ENCODE measurements at places on chromosomes 1 and 21.

- DNase-seq: no peak
Measured at GRCh38 chr1:67162954-67163353, 3.3 kb upstream of the IL23R start.

- DNase-seq: peak; percentile 86
Measured at GRCh38 chr1:202807926-202808757, at the start of gene KDM5B. Gene KDM5B, minus strand, starts transcription at chr1:202808421. Its CDS starts 116 bp downstream, at chr1:202808305.

DNA sequence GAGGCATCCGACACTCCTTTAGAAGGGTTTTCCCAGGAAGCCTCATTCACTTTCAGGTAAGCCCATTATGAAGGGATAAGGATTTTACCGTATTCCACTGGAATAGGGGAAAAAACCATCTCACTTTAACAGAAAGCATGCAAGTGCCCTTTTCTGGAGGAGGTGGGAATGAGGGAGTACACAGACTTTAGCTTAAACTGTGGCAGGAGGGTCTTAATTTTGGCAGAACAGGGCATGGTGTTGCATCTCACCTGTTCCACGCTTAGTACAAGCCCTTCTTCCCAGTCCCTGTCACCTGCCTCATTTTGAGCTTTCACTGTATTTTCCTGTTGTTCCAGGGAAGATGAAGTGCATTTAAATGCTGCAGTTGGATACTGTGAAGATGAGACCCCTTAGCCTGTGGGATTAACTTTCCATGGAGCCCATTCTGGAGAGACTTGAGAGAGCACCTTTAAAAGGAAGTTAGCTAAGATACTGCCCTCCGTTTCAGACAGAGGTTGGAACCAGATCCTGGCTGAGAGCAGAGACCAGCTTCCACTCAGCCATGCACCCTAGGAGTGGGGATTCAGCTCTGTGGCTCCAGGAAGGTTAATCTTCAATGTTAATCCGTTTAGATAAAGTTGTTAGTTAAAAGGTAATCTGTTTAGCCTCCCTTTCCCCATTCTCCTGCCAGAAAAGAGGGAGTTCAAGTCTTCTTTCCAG lies 42.6 kb downstream of the PBX1 start:
- DNase-seq: no peak

- no peak for DNase-seq
Measured at GRCh38 chr1:231584921-231585320, 41.7 kb upstream of the DISC1 start.

DNA sequence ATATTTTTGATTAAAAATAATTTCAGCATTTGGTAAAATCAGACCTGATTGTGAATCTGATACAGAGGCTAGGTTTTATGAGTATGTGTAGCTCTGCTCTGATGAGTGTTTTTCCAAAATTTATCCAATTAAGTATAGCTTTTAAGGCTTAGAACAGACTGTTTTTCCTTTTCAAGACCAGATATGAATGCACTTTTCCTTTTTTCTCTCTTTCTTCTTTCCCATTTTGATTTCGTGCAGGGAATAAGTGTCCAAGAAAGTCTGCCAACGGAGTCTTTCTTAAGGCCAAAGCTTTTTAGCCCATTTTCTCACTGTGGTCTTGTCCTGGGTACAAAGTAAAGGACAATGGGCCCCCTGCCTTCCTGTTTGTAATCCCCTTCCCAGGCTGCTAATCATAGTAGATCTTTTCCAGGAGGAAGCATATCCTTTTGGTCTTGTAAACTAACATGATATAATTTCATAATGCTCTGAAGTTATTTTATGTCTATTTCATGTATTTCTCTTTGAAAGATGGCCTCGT lies 2.9 kb downstream of the KIF1B start:
- no peak for DNase-seq

- no peak for DNase-seq
Measured at GRCh38 chr21:29238053-29238966, 60.4 kb upstream of the BACH1 start.

DNA sequence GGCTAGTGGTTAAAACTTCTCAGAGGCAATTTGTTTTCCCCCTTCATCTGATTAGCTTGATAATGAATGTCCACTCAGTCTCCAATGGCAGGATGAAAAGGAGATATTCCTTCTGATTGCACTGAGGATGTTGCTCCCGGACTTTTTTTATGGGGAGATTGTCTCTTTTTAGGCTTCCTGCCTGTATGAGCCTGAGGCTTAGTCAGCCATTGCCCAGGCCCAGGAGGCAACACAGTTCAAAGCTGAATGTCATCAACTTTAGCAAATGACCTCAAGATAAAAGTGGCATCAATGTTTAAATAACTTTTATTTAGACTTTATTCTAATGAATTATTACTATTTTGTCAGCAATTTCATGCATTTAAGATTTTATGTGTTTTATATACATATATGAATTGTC lies 162.9 kb upstream of the PTBP2 start:
- peak; percentile 22 for DNase-seq

- DNase-seq: no peak
Measured at GRCh38 chr1:205440476-205441317, 15.1 kb downstream of the BLACAT1 start.

Measured in SK-N-SH (cell line).